Stimulated activated CD8-positive, alpha-beta memory T cell treated with anti-CD3 and anti-CD28 coated beads, Interleukin-7, amount 100 ng/mL, for 1 hour (primary cell): ENCODE measurements at places on chromosomes 7 and 10.
A peak's percentile ranks its signal among the peaks of the same experiment; 100 is the strongest.

- DNase-seq, result no peak
These were observed 2.8 kb upstream of the CHCHD1 start for GRCh38 chr10:73779018-73779417.

DNA sequence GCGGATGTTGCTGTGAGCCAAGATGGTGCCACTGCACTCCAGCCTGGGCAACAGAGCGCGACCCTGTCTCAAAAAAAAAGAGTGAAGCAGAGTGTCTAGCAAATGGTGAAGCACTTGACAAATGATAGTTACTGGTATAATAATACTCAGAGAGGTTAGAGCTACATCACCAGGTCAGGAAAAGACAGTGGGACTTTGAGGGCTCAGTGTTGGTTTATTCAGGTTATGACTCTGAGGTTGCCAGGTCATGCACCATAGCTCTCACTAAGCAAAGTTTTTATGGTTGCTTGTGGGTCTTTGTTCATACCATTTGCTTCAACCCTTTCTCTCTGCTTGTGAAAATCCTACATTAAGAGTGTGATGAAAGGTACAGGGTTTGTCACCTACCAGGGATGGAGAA lies 13.6 kb downstream of the MRPS33 start:
- DNase-seq, result no peak

- peak; percentile 59 for DNase-seq
These were observed 1.5 kb downstream of the STX1A start for GRCh38 chr7:73717991-73718405.

DNA sequence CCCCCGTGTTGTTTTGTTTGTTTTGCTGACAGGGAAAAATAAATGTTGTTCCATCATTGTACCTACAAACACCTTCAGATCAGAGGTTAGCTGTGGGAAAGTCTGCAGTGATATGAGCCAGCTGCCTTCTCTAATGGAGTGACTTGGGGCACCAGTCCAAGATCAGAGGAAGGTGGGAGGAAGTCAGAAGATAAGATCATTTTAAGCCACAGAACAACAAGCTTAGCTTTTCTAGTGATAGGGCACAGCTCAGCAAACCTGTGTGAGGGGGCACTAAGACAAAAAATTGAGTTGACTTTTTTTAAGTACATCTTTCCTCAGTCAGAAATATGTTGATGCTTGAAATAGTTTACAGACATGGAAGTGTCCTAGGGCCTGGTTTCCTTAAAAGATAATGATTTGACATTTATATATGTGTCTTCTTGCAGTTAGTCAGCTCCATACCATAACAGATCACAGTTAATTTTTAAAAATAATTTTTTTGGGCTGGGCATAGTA lies 240.3 kb upstream of the KAT6B start:
- DNase-seq, result no peak
